CD4-positive, alpha-beta memory T cell (primary cell): ENCODE measurements at places on chromosomes 1 and 21. TPM values are rescaled to one million over a fixed set of nuclear protein-coding genes. Genes with fewer than 3 reads are reported as not detected.

DNA sequence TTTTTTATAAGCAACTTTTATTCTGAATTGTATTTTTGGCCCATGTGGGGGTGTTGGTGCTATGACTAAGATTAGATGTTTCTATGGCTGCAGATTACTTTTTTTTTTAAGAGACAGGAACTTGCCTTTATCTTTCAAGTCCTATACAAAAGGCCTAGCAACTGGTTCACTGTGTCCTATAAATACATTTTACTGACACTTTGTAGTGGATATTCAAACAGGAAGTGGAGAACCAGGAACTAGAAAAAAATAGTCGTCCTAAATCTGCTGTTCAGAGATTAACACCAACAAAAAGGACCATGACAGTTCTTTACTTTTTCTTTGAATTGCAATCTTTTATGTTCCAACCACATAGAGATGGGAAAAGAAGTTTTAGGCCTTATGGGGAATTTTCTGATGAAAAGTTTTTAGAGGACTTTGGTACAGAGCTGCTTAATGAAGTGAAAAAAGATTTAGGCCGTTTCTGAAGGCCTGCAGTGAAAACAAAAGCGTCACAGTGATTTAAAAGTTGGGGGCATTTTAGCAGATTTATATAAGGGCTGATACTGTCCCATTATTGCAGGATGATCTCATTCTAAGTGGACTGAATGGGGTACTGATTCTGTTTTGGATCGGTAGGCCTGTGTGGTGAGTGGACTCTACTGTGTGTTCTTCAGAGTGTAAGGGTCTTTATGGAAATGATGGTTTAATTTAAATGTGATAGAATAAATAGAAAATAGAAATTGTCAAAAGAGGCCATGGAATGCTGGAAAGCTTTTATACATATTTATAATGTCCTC lies 136.4 kb upstream of the DEPDC1 start:
- H3K4me3 ChIP-seq = no peak overlapping the region
- H3K4me1 ChIP-seq = no peaks in the 10 kb centered on the region
- DNase-seq = no peak
- no peaks in the 10 kb centered on the region for H3K27me3 ChIP-seq

DNA sequence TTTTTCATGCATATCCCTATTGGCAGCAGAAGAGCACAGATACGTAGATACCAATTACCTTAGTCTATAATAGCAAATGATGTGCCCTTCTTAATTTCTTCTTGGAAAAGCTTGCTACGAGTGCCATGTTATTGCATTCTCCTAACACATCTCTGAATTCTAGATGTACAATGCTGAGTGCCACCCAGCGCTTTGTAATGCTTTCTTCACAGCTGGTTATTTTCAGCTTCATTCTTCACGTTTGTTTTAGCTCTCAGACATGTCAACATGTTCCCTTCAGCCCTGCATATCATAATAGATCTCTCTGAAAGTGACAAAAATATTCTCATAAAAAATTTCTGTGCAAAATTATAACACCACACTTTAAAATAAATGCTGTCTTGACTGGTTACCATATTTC lies 981.2 kb downstream of the TTLL7 start:
- DNase-seq = no peak
- no peak overlapping the region for H3K4me3 ChIP-seq
- no peaks in the 10 kb centered on the region for H3K4me1 ChIP-seq
- no peaks in the 10 kb centered on the region for H3K36me3 ChIP-seq

DNA sequence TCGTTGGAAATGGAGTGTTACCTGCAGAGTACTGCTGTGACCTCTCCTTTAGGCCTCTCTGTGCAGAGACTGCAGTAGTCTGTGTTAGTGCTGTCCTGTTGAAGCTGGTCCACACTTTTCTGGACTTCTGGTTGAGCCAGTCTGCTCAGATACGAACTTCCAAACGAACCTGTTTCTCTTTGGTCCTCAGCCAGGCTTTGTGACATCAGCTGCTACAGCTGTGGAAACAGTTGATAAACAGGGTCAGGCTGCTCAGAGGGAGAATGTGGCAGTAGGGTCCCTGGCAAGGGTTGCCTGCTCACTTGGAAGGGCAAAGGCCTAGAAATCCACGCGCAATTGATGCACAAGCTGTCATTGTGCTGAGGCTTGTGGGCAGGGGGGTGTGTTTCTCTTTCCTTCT lies 98.8 kb downstream of the NOS1AP start:
- DNase-seq = no peak
- H3K27me3 ChIP-seq = no peaks in the 10 kb centered on the region
- no peaks in the 10 kb centered on the region for H3K36me3 ChIP-seq
- no peak overlapping the region for H3K4me3 ChIP-seq
- no peaks in the 10 kb centered on the region for H3K4me1 ChIP-seq

- H3K4me1 ChIP-seq = no peaks in the 10 kb centered on the region
- H3K27ac ChIP-seq = no peak overlapping the region
- no peaks in the 10 kb centered on the region for H3K27me3 ChIP-seq
- no peaks in the 10 kb centered on the region for H3K36me3 ChIP-seq
- no peak for DNase-seq
Observed at GRCh38 chr1:210132582-210132981, 100.0 kb upstream of the SERTAD4 start.

The ANKRD34A gene
- total RNA-seq = 2.1 TPM

- H3K27me3 ChIP-seq = no peaks in the 10 kb centered on the region
- H3K27ac ChIP-seq = no peak overlapping the region
- H3K4me1 ChIP-seq = no peaks in the 10 kb centered on the region
- no peak overlapping the region for H3K4me3 ChIP-seq
Observed at GRCh38 chr1:60833173-60833572, 249.2 kb upstream of the NFIA start.

The CCDC24 gene
- 1.9 TPM for total RNA-seq

The OR2T35 gene
- total RNA-seq = not detected

GRCh38 chr1:36576551-36577110 lies 93.9 kb upstream of the CSF3R start:
- H3K27me3 ChIP-seq = peaks cover 5% of the 10 kb centered on the region
- no peaks in the 10 kb centered on the region for H3K36me3 ChIP-seq
- H3K27ac ChIP-seq = no peak overlapping the region
- H3K4me3 ChIP-seq = no peak overlapping the region
- no peaks in the 10 kb centered on the region for H3K4me1 ChIP-seq
- DNase-seq = no peak

The RAD54L gene
- total RNA-seq = 1.0 TPM

DNA sequence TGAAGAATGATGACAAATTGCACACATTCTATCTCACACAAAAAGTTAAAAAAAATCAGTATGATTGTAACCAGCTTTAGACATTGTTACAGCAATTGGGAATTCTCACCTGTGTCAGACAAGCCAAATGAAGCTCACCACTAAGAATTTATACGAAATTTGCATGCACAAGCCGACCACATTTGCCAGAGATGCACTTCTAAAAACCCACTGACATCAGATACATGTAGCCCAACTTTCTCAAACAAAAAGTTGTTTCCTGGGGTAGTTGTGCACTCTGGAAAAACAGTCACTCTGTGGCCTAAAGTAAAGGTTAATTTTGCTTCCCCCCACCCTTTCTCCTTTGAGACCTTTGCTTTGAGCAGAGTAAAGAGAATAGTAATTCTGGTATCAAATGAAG lies 67.9 kb upstream of the IL12RB2 start:
- no peaks in the 10 kb centered on the region for H3K36me3 ChIP-seq
- H3K27me3 ChIP-seq = no peaks in the 10 kb centered on the region
- H3K4me1 ChIP-seq = no peaks in the 10 kb centered on the region
